ENCODE measurements at places on chromosomes 11 and 22.

DNA sequence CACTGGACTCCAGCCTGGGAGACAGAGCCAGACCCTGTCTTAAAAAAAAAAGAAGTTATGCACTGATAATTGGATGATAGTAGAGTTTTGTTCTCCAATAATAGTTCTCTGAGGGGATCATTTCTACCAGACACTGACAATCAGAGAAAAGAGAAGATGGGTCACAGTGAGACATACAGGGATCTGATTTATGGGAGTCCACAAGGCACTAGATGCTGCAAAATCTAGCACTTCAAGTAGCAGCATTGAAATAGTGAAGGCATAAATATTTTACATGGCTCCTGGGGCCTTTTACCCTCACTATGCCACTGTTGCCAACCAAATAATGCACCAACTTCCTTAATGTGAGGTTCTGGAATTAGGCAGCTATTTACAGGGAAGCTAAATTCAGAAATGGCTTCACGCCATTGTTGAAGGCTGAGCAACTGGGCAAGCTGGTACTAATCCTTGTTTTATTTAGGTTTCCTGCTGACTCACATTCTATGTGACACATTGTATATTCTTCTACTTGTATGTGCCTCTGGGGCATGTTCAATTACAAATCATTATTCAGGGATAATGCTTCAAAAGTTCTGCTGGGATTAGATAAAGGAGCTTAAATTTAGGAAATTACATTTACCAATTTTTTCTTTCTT lies 38.2 kb upstream of the ABTB2 start:
- no peak for DNase-seq

- DNase-seq: no peak
Measured at GRCh38 chr11:8149726-8150125, 19.1 kb downstream of the RIC3 start.

DNA sequence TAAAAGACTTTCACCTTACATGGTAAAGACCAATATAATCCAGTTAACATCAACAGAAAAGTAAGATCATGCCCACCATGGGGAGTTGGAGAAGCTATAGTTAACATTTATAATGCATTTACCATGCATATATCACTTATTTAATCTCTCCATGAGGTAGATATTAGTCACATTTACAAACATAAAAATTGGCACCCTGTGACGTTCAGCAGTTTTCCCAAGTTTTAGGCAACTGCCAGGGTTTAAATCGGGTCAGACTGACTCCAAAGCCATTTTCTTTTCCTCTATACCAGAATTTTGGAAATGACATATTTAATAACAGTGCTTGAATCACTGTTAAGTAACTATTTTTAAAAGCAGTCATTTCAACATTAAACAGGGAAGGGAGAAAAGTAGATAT lies 266.3 kb downstream of the DDX10 start:
- no peak for DNase-seq

- DNase-seq: no peak
Measured at GRCh38 chr11:1148752-1149180, 9.0 kb upstream of the MUC5AC start.

GRCh38 chr11:75279273-75279672 lies 38.7 kb downstream of the TPBGL start:
- no peak for DNase-seq

DNA sequence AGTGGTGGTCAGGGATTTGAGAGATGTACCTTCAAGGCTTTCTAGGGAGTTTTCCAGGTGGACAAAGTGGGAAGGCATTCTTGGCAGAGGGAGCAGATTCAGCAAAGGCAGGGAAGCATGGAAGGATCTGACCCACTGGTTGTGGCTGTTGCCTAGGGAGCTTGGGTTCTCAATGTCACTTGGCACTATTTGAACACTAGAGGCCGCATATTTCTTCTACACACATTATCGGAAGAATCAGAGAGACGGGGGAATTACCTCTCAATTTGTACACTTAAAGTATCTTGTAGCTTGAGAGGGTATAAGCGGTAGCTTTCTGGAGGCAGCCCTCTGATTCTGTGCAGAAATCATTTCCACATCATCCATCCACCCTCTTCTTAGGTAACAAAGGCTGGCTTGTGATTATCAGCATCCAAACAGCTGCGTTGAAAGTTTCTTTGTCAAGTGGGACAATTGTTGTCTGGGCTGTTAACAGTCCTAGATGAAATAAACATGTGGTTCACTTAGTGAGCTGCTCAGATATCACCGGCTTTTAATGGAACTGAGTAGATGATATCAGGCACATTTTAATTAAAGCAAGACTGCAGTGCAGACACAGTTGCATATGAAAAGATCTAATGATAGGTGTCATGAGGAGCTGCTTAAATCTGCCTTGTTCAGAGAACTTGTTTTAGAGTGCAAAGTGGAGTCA lies 2.6 kb downstream of the NELL1 start:
- no peak for DNase-seq

GRCh38 chr11:34174412-34175041 lies 69.1 kb downstream of the NAT10 start:
- peak; percentile 76 for DNase-seq

DNA sequence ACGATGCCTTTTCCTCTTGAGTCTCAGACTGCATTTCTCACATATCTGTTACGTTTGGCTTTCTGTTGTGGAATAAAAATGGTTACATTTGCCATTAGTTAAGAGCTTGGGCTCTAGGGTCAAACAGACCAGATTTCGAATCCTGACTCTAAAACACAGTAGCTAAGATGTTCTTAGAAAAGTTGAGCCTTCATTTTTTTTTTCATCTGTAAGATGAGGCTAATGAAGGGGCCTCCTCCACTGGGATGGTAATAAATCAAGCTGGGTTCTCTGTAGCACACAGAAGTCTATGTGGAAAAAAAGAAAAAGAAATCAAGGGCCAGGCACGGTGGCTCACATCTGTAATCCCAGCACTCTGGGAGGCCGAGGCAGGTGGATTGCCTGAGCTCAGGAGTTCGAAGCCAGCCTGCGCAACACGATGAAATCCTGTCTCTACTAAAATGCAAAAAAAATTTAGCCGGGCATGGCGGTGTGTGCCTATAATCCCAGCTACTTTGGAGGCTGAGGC lies 49.9 kb upstream of the CAPRIN1 start:
- DNase-seq: no peak

GRCh38 chr11:121671283-121672168 lies 218.8 kb upstream of the SORL1-AS1 start:
- no peak for DNase-seq

- DNase-seq: peak; percentile 95
Measured at GRCh38 chr11:18012906-18013781, at the start of gene SERGEF. Gene SERGEF (minus strand): TSS chr11:18013047. CDS start chr11:18013010, 37 bp downstream.

- no peak for DNase-seq
Measured at GRCh38 chr11:61969391-61969758, 1.9 kb upstream of the FTH1 start.

GRCh38 chr22:30262917-30263741 lies 3.5 kb downstream of the OSM start:
- DNase-seq: peak; percentile 83

DNA sequence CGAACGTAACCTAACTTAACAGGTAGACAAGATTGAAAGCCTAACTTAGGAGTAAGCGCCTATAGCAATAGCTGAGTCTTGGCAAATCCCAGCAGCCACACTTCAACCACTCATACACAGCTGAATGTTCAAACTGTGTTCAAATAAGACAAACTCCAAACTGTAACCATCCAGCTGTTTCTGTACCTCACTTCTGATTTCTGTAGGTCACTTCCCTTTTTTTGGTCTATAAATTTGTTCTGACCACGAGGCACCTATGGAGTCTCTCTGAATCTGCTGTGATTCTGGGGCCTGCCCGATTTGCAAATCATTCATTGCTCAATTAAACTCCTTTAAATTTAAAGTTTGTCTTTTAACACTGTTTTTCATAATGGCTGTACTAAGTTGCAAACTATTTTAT lies 8.2 kb upstream of the TENM4 start:
- no peak for DNase-seq

DNA sequence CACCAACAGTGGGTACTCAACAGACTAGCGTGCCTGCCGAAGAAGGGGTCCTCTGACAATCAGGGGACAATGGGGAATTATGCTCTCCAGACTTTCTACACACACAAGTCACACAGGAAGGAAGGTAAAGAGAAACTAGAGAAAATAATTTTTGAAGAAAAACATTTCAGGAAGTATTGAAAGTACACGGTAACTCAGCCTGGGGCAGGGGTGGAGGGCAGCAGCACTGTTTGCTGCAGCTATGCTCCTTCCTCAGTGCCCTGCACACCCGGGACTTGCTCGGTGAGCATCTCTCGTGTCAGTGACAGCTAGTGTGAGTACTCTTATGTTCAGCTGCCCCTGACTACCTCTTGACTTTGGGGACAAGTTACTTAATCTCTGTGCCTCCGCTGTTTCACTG lies 18.0 kb upstream of the APOA1 start:
- DNase-seq: no peak

DNA sequence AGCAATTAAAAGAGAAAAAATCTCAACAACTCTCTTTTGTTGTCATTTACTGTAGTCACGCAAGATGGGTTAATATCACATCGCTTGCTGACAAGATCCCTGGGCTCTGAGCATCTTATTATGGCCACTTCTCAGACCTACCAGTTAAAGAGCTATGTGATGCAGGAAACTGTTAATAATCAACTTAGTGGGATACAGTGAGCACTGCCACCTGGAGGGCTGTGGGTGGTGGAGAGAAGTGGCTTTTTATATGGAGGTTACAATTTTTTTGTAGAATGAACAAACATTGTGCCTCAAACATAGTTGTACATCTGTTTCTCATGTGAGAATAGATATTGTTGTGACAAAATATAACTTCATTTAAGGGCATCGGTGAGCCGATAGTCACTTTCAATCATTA lies 181.0 kb downstream of the TENM4 start:
- DNase-seq: no peak

GRCh38 chr11:107493117-107493516 lies 35.5 kb upstream of the CWF19L2 start:
- no peak for DNase-seq

GRCh38 chr22:20110359-20110985 lies 5.4 kb upstream of the RANBP1 start:
- no peak for DNase-seq

DNA sequence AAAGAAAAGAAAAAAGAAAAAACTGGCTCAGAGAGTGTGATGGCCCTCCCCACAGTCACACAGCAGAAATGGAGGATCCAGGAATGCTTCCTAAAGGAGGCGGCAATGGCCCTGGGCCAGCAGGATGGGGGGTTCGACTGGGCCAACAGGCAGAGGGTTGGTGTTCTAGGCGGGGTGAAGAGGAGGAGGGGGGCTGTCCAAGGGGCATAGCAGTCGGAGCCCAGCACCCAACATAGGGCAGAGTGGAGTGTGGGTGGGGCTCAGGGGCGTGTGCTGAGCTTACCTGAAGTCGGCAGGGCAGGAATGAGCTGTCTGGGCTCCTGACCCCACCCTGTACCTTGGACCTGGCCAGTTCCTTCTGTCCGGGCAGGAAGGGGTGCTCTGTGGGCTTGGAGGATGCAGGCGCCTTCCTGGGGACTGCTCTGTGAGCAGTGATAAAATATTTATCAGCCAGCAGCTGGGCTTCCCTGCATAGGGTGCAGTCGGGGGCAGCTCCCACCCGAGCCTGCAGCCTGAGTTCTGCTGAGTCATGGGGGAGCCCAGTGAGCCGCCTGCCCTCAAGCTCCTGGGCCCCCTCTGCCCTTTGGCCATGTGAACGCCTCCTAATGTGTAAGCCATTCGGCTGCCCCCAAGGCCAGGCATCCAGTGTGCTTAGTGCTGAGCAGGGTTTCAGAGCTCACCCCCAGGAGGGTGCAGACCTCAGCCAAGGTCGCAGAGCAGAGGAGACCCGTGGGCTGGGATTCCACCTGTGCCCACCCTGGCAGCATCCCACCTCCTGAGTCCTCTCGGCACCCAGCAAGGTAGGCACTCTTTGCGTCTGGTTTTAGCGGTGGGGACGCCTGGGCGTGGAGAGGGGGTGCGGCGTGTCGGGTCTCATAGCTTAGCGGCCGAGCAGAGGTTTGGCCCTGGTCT lies 25.3 kb upstream of the PRR5 start:
- DNase-seq: no peak

GRCh38 chr11:13465909-13466371 lies 2.9 kb upstream of the BTBD10 start:
- no peak for DNase-seq

- no peak for DNase-seq
Measured at GRCh38 chr11:63941901-63942300, 3.1 kb downstream of the NAA40 start.

- DNase-seq: no peak
Measured at GRCh38 chr11:111088847-111089355, 156.6 kb upstream of the POU2AF2 start.

- no peak for DNase-seq
Measured at GRCh38 chr11:91956711-91957110, 267.9 kb upstream of the FAT3 start.

GRCh38 chr11:75858613-75859012 lies 43.6 kb downstream of the UVRAG start:
- DNase-seq: no peak

GRCh38 chr11:103935219-103935618 lies 101.2 kb upstream of the DDI1 start:
- no peak for DNase-seq

DNA sequence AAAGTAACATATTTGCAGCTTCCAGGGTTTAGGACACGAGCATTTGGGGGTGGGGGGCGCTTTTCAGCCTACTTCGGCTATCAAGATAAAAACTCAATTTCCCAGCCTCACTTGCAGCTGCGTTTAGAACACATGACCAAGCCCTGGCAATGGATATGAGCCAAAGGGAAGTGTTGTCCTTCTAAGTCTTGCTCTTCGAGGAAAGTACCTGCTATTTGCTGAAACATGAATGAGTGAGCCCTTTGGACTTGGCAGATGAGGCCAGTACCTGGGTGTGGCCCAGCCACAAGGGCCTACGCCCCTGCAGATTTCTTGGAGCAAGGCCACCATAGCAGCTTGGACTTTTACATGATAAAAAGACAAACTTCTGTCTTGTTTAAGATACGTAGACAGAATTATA lies 60.2 kb upstream of the SORL1 start:
- DNase-seq: no peak

GRCh38 chr11:66112601-66113499 lies 42.8 kb downstream of the PACS1 start:
- DNase-seq: no peak

GRCh38 chr11:64164392-64165312 lies 1.3 kb downstream of the MACROD1 start:
- no peak for DNase-seq

DNA sequence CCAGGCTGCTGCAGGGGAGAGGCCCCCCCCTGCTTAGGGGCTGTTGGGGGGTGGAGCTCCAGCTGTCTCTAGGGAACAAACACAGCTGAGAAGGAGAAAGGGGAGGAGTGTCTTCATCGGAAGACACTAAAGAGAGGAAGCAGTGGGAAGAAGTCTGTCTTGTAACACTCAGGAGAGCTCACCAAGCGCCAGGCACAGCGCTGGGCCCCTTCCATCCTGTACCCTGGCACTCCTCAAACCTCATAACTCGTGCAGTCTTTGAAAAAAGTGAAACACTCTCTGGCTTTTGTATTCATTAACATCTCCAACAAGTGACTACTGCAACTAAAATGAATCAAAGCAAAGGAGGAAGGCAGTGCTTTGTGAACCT lies 67.4 kb upstream of the PRDM11 start:
- DNase-seq: no peak

- no peak for DNase-seq
Measured at GRCh38 chr22:19680287-19680881, 33.9 kb upstream of the SEPTIN5 start.

- DNase-seq: no peak
Measured at GRCh38 chr11:73566977-73567755, 30.7 kb downstream of the FAM168A start.

Measured in CD4-positive, alpha-beta T cell treated with Interleukin-15 for 1 hour (primary cell).